Stimulated activated CD8-positive, alpha-beta memory T cell treated with anti-CD3 and anti-CD28 coated beads, Interleukin-4, amount 100 ng/mL, for 4 hours (primary cell): ENCODE measurements at places on chromosomes 3 and 15.

GRCh38 chr15:83753872-83754493, 100.1 kb downstream of the ADAMTSL3 start:
- DNase-seq = no peak

- DNase-seq = no peak
These were observed 156.2 kb upstream of the COL8A1 start for GRCh38 chr3:99482191-99482590.

DNA sequence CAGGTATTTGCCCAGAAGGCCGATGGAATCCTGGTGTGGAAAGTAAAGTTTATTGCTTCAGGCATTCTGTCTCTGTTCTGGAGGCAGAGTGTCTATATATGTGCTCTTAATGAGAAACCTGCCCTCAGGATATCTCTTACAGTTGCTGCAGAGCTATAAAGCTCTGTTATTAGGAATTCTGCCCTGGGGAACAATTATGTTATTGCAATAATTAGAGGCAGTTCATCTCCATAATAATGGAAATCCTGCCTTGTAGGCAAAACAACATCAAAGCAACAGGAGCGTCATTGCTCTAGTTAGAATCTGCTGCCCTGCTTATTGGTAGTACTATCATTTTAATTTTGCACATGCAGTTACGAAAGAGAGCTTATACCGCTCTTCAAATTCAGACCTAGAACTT, 175.6 kb downstream of the IL5RA start:
- no peak for DNase-seq

DNA sequence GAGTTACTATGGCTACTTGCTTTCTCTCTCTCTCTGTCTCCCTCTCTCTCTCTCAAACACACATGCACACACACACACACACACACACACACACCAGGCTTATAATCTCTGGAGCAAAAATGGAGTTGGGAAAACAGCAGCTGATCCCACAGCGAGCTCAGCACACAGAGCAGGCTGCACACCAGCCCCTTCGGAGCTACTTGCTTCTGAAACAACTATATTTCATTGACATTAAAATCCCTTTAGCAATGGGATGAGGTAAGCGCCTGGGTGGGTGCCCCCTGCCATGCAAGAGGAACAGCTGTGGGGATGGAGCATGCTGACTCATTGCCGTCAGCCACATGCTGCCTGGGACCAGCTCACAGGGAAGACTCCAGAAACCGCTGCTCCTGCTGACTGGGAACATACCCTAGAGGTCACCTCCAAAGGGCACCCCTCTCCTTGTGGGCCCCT, 45.7 kb downstream of the B3GNT5 start:
- DNase-seq = no peak

- DNase-seq = peak; percentile 40
These were observed 37.3 kb downstream of the ANP32A start for GRCh38 chr15:68783226-68784058.

DNA sequence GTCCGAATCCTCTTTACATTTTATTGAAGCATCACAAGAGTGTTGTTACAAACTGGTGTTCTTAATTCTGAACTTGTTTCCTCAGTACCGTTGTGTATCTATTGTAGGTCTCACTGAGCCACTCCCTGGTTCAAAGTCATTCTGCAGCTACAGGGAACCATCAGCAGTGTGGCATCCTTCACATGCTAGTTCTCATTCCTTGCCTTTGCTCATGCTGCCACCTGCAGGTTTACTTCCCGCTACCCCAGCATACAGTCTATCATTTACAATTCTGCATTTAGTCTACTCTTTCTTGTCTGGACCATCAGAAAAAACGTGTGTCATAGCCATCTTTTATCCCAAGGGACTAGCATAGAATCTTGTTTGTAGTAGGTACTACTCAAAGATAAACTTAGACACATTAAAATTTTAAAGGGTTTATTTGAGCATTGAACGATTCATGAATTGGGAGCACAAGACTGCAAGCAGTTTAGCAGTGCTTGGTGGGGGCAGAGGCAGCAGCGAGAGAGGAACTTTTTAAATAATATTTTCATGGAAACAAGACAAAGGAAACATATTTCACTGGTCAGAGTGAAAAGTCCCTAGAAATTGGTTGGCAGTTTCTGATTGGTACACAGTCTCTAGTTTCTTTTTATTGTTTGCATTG, 402.1 kb downstream of the CADM2 start:
- no peak for DNase-seq

DNA sequence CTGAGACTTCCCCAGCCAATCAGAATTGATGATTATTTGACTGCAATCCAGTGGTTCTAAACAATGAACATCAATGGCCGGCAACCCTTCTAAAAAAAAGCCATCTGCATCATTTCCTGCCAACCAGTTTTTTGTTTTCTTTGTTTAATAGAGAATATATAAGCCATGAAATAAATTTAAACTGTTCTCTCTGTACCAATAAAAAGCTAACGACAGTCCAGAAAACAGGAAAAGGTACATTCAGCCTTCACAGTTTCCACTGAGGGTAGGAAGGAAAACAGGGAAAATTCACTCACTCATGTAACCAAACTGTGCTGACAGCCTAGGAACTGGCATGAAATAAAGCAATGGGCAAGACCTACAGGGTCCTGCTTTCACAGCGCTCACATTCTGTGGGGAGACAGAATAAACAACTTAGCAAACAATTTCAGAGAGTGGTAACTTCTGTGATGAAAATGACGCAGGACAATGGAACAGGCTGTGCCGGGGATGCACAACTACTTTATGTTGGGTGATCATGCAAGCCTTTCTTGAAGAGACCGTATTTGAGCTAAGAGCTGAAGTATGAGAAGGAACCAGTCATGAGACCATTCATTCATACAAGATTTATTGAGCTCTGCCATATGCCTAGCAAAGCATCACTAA, 630.1 kb downstream of the MAGI1 start:
- no peak for DNase-seq

DNA sequence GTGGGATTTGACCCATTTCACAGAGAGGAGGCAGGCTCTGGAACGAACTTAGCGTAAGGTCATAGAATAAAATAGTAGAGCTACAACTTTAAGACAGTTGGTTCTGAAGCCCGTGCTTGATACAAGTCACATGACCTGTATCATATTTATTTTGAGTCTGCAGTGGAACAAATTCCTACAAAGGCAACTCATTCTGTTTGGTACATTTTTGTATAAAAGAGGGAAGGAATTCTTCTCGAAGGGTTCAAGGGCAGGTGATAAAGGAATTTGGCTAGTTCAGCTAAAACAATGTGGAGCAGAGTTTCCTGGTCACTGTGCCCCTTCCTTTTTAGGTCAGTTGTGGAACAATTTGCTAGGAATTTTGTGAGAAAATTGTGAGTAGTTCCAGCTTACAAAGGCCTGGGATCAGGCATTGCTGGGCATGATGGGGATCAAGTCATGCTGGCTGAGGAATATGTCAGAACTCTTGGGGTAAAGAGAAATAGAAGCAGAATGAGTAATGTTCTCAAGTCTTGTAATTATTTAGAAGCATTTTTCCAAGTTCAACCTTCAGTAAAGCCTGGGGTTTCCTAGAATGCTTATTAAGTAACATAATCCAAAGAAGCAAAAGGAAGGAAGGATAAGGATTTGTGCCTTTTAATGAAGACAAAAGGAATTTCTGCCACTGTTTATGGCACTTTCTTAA, 19.1 kb downstream of the USP3 start:
- no peak for DNase-seq

GRCh38 chr3:4580346-4581123, 87.4 kb downstream of the ITPR1 start:
- no peak for DNase-seq

DNA sequence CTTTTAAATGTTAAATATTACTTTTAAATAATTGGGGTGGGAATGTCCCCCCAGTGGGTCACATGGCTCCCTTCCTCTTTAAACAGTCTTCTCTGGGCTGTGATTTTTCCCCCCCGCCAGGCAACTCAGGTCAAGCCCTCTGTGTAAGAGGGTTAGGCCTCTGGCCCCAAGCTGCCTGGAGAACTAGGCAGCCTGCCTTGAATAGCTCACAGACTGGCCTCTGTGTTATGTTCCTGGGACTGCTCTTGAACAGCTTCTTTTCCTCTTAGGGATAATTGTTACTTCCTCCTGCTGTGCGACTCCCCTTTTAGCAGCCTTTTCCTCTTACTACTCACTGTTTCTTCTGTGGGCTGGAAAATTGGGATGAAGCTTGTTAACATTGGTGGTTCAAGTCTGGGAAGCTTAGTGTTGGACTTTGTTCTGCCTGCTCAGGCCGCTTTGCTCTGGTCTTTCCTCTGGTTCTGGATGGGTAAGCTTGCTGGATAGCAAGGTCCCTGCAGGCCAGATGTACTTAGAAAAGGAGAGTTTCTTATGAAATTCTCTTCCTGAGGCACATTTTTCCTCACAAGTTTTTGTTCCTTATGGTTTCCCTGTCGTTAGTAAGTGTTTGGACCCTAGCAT, 2.2 kb downstream of the TEX264 start:
- no peak for DNase-seq

DNA sequence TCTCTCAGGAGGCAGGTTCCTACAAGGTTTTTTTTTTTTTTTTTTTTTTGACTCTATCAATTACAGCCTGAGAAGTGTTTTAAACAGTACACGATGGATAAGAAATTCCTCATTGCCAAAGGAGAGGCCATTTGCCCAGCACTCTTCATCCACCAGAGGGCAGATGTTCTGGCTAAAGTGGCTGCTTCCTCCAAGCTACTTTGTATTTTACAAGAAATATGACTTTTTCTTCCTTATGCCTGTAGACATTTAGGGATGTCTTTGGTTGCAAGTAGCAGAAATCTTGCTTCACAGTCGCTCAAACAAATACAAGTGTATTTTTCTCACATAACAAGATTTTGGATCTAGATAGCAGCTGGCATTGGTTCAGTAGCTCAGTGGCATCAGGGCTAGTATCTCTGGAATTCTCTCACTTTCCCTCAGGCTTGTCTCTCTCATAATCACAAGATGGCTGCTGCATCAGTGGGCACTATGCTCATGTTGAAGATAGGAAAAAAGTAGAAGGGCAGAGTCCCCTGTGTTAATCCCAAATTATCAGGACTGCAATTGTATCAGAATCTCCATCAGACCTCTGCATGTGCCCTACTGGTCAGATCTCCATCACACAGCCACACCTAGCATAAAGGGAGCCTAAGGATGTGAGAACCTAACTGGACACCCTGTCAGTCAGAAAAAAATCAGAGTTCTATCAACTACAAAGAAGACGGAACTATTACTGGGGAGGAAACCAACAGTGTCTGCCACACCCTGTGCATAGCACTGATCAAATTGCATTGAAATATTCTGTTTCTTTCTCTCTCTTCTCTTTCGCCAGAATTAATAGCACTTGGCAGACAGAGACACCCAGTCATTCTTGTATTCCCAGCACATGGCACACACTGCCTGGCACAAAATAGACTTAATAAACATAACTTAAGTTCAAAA, 138.9 kb upstream of the COL8A1 start:
- no peak for DNase-seq

- no peak for DNase-seq
These were observed 540.5 kb upstream of the ATP11B start for GRCh38 chr3:182252802-182253201.

GRCh38 chr15:99408236-99409096, 157.2 kb downstream of the LRRC28 start:
- DNase-seq = no peak

- DNase-seq = no peak
These were observed 5.5 kb upstream of the FSIP1 start for GRCh38 chr15:39788108-39788507.

DNA sequence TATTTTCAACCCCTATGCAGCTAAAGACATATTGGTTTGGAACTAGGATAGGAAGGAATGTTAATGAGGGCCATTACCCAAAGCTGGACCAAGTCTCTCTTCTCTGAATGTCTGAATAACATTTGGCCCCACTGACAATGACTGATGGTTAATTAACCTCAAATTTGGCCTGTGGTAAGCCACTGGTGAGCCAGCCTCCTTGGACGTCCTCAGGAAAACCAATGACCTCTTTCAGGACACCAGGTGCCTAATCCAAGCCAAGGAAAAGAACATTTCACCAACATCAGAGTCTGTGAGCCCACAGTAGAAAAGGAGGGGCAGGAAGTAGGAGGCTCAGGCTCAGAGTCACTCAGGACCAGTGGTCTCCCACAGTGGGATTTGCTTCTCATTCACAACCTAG, 56.4 kb upstream of the ETV5 start:
- no peak for DNase-seq

GRCh38 chr3:83842511-83842910, 1116.3 kb upstream of the CADM2 start:
- no peak for DNase-seq

GRCh38 chr15:48532946-48533345, 112.6 kb downstream of the FBN1 start:
- DNase-seq = no peak

GRCh38 chr3:9384141-9384828, 13.1 kb upstream of the SETD5 start:
- no peak for DNase-seq

- no peak for DNase-seq
These were observed 20.4 kb downstream of the ABI3BP start for GRCh38 chr3:100972867-100973266.

DNA sequence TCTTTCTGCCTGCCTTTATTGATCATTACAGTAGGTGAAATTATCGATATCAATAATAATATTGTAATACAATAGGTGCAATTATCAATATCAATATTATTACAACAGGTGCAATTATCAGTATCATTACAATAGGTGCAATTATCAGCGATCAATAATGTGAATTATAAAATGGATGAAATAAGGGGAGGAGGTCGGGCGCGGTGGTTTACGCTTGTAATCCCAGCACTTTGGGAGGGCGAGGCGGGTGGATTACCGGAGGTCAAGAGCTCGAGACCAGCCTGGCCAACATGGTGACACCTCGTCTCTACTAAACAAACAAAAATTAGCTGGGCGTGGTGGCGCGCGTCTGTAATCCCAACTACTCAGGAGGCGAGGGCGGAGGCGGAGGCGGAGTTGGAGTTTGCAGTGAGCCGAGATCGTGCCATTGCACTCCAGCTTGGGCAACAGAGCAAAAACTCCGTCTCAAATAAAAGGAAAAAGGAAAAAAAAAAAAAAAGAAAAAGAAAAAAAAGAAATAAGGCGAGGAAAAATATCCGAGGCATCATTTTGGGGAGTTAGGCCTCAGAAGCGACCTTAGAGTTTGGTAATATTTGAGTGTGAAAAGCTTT, 611 bp upstream of the BNIP2 start:
- DNase-seq = no peak

- no peak for DNase-seq
These were observed 101.7 kb upstream of the SMAD3 start for GRCh38 chr15:66963710-66964109.

- no peak for DNase-seq
These were observed 240.6 kb upstream of the TOPAZ1 start for GRCh38 chr3:44001072-44001471.

GRCh38 chr3:197466586-197467399, 89.0 kb downstream of the BDH1 start:
- no peak for DNase-seq

DNA sequence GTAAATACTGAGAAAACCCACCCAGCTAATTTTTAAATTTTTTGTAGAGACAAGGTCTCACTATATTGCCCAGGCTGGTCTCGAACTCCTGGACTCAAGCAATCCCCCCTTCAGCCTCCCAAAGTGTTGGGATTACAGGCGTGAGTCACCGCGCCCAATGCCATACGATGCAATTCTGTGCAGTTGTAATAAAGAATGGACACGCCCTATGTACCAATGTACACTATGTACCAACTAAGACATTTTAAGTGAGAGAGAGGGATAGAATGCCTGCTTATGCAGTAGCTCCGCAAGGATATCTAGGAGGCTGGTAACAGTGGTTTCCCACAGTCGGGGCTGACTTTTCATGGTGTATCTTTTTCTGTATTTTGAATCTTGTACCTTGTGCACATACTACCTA, 14.6 kb downstream of the ZNF710 start:
- no peak for DNase-seq

- DNase-seq = no peak
These were observed 183.9 kb downstream of the TPRG1 start for GRCh38 chr3:189355481-189356201.
